Omental fat pad (tissue), 4 donors: ENCODE measurements at places on chromosomes 3 and 15. TPM values are rescaled to one million over a fixed set of nuclear protein-coding genes. Genes with fewer than 3 reads are reported as not detected.

The ADAMTS7 gene
- 6.1 TPM for total RNA-seq

The ROPN1 gene
- not detected for total RNA-seq

The ATP10A gene
- total RNA-seq = 14.1 TPM

The ST6GAL1 gene
- total RNA-seq = 69.4 TPM

The ZNF80 gene
- not detected for total RNA-seq

The GABRA5 gene
- total RNA-seq = not detected
